ENCODE measurements at places on chromosomes 7 and 10.

DNA sequence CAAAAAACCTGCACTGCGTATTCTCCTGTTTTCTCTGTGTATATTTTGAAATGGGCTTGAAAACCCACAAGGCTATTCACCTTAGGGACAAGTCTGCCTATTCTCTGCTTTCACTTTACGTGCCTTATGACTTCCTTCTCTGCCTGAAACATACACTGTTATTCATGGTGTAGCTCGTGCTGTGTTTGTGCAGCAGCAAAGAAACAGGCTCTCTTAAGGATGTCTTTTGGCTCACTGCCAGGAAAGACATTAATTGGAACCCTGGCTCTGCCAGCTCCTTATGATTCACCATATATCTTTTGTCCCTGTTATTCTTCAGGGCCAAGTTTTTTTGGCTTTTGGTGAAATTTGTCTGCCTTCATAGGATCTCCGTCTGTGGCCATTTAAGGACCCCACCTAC is 92.4 kb downstream of the TMEM106B start:
- no peak for DNase-seq

DNA sequence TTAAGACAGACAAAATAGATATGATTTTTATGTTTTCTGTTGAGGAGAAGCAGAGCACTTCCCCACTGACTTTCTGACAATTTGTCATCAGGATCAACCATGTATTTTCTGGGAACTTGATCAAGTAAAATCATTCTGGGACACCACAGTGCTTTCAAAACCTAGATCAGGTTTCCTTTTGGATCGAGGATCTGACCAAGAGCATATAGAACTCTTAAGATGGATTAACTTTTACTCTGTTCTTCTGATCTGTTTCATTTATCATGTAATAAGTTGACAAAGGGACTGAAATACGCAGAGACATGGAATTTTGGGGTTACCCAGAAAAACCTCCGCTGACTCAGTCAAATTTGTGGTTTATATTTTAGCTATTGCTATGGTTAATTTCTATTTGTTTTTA is 136.0 kb upstream of the WNT16 start:
- no peak for DNase-seq

GRCh38 chr7:108158776-108159175 is 28.6 kb upstream of the LAMB4 start:
- DNase-seq = no peak

- peak; percentile 66 for DNase-seq
Measured at GRCh38 chr7:745431-746154, 18.5 kb upstream of the PRKAR1B start.

- DNase-seq = no peak
Measured at GRCh38 chr7:81234896-81235295, 316.0 kb upstream of the SEMA3C start.

- DNase-seq = no peak
Measured at GRCh38 chr10:129511758-129512157, 44.7 kb downstream of the MGMT start.

DNA sequence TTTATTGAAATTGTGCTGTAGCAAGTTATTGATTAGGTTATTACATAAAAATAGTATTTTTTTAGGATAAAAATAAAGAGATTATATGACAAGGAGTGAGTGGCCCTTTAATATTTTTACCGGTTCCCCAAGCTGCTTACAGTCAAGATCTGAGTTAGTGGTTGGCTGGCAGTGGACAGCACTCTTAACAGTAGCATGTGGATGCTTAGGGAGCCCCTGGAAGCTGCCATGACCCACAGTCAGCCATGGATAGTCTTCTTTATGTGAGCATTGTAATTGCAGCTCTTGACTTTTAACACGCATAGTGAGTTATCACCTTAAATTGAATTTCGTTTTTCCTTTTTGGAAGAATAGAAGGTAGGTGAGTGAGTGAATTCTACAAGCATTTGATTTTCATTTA is 22.1 kb downstream of the RAB18 start:
- DNase-seq = no peak

DNA sequence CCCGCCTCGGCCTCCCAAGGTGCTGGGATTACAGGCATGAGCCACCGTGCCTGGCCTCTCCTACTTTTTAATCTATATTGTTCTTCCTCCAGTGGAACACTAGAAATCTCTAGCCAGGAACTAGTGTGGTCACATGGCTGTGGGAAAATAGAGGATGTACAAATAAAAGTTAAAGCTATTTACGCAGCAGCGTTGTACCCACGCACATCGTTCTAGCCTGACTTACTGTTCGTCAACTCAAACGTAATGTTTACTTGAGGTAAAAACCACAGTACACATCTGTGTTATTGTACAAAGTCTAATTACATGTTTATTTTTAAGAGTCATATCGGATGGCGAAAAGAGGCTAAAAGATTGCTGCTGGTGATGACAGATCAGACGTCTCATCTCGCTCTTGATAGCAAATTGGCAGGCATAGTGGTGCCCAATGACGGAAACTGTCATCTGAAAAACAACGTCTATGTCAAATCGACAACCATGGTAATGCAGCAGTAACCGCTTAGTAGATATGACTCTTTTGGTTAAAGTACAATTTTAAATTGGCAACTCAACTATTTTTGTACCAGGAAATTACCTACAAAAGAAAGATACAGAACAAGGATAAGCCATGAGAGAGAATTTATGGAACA is 50.8 kb downstream of the ITGB8 start:
- no peak for DNase-seq

- DNase-seq = no peak
Measured at GRCh38 chr10:89887406-89887805, 186.0 kb downstream of the KIF20B start.
